ENCODE measurements at places on chromosomes 2 and 18. TPM values are rescaled to one million over a fixed set of nuclear protein-coding genes. Genes with fewer than 3 reads are reported as not detected.

The B3GNT7 gene
- total RNA-seq, result 3.9 TPM

The SEPTIN10 gene
- total RNA-seq, result 97.2 TPM

The LRRTM4 gene
- 0.55 TPM for total RNA-seq

The EEF1B2 gene
- total RNA-seq, result 470 TPM

The RAD51AP2 gene
- total RNA-seq, result not detected

The TLX2 gene
- not detected for total RNA-seq

The C2orf15 gene
- total RNA-seq, result 0.32 TPM

The FAM124B gene
- total RNA-seq, result 4.1 TPM

The CDH19 gene
- 0.35 TPM for total RNA-seq

The TXNL1 gene
- 55.2 TPM for total RNA-seq

The DTNA gene
- 19.7 TPM for total RNA-seq

The RIT2 gene
- not detected for total RNA-seq

The CKAP2L gene
- total RNA-seq, result not detected

The GREB1 gene
- total RNA-seq, result 3.8 TPM

The B4GALT6 gene
- 7.3 TPM for total RNA-seq

The UGT1A6 gene
- total RNA-seq, result not detected

The TUBA4B gene
- total RNA-seq, result not detected

The LOXHD1 gene
- total RNA-seq, result 2.3 TPM

The CNGA3 gene
- 1.1 TPM for total RNA-seq

The DAPL1 gene
- total RNA-seq, result not detected

The NYAP2 gene
- not detected for total RNA-seq

Measured in mesenteric fat pad (tissue), 1 donor.